ENCODE measurements at places on chromosomes 7 and 10.

GRCh38 chr10:69506834-69507713, 55.8 kb downstream of the TSPAN15 start:
- no peak for DNase-seq

DNA sequence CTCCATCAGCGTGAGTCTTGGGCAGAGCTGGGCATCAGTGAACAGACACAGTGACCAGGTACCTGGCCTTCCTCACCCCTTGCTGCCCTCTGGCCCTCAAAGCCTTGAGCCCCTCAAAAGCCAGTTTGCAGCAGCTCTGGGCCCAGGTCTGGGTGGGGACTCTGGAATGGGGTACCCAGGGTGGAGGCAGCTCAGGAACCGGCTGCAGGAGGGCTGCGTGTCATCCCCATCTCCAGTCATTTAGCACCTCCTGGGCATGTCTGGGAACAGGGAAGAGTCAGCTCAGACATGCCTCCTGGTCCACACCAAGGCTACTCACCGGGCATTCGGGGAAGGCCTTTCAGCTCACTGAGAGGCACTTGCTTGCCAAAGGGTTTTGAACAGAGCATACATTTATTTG, 503.3 kb downstream of the TCERG1L start:
- no peak for DNase-seq

DNA sequence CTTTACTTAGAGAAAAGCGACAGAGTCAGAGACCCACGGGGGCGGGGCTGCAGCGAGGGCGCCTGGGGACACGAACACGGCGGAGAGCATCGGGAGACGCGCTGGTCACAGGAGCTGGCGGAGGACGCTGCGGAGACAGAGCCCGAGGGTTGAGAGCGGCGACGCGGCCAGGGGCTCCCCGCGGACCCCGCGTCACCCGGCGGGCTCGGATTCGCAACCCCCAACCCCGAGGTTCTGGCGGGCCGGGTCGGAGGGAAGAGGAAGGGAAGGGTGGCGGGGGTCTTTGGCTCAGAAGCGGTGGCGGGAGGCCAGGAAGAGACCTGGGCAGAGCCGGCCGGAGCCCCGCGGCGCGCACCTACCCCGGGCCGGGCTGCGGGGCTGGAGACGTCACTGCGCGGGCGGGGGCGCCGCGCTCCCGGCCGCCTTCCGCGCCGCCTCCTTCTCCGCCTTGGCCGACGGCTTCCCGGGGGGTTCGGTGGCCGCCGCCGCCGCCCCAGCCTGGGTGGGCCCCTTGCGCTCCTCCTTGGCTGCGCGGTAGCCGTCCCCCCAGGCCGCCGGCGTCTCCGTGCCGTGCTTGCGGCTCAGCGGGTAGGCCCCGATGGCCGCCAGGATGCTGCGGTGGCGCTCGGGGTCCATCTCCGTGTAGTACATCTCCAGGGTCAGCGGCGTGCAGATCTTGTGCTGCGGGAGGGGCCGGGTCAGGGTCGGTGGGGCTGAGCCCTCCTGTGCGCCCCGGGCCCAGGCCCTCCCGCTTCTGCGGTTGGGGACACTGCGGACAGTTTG, 11.1 kb downstream of the CALY start:
- DNase-seq = no peak

DNA sequence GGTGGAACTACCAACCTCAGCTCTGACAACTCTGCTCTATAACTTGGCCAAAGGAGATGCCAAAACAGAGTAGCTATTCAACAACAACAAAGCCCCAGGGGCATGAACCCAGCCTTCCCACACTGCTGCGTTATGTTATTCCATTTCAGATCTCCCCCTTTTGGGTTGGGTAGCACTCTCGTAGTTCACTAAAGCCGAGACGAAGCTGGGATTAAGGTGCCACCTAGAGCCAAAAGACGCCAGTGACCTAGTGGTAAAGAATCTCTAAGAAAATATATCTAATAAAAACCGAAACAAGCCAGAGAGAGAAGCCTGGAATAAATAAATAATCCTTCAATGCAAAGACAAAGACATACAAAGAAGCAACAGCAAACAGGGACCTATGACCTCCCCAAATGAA, 217.3 kb downstream of the HERPUD2 start:
- DNase-seq = no peak

DNA sequence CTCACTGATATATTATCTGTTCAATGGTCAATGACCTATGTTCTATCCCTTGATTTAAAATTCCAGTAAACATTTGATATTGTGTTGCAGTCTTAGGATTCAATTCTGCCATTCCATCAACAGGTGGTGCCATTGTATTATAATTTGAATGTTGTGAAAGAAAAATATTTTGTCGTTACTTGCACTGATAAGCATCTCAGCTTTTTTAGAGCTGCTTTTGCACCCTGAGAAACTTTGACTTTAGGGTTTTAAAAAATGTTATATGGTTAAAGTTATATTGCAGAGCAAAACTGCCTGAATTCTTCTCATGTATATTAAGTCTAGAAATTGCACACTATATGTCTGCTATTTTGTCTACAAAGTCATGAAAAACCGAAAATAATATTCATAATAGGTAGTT, 18.8 kb upstream of the MINDY3 start:
- peak; percentile 39 for DNase-seq

DNA sequence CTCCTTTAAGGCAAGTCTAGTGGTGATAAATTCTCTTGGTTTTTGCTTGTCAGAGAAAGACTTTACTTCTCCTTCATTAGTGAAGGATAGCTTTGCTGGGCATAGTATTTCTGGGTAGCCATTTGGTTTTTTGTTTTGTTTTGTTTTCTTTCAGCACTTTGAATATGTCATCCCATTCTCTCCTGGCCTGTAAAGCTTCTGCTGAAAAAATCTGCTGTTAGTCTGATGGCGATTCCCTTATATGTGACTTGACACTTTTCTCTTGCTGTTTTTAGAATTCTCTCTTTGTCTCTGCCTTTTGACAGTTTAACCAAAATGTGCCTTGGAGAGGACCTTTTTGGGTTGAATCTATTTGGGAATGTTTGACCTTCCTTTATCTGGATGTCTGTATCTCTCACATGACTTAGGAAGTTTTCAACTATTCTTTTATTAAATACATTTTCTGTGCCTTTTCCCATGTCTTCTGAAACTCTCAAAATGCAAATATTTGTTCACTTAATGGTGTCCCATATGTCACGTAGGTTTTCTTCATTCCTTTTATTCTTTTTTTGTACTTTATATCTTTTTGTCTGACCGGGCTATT, 14.7 kb downstream of the TAS2R40 start:
- DNase-seq = no peak

- peak; percentile 4 for DNase-seq
Observed at GRCh38 chr7:24851786-24852185, 94.5 kb upstream of the GSDME start.

DNA sequence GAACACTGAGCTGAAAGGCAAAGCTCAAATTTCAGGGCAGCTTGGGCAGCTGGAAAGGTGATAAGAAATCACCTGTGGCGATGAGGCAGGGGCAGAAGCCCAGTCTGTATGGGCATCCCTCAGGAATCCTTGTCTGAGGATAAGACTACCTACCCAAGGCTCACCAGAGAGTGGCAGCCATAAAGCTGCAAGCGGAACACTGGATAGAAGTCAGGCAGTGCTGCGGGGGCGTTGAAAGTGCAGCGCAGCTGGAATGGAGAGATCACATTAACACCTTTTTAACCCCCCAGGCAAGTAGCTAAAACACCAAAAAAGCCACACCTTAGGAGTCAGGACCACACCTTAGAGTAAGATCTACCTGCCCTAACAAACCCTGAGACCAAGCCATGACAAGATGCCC, 38.2 kb downstream of the ABCB5 start:
- no peak for DNase-seq

DNA sequence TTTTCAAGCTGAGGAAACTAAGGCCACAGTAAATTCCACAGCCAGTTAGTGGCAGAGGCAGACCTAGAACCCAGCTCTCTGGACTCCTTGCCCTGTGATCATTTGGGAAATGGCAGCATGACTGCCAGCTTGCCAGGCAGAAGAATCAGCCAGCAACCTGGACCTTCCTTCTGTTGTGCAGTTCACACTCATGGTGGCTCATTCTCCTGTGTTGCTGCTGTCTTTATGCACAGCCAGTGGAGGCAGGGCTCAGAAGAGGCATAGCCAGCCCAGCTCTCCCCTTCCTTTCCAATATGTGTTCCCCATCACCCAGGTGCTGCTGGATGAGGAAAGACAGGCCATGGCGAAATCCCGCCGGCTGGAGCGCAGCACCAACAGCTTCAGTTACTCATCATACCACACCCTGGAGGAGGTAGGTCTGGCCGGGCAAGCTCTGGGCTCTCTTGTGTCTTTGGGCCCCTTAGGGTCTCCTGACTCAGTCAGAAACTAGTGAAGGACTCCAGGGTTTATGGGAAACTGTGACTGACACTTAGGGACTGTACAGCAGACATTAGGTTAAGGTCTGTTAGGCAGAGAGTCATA, 14.8 kb downstream of the CPA5 start:
- no peak for DNase-seq

Measured in NCI-H2227 treated with DMSO at 0.1 percent for 48 hours (cell line).